ENCODE measurements at places on chromosomes 7 and 10.
A peak's percentile ranks its signal among the peaks of the same experiment; 100 is the strongest.

- no peak for DNase-seq
These were observed 11.5 kb downstream of the PMS2 start for GRCh38 chr7:5997210-5997808.

DNA sequence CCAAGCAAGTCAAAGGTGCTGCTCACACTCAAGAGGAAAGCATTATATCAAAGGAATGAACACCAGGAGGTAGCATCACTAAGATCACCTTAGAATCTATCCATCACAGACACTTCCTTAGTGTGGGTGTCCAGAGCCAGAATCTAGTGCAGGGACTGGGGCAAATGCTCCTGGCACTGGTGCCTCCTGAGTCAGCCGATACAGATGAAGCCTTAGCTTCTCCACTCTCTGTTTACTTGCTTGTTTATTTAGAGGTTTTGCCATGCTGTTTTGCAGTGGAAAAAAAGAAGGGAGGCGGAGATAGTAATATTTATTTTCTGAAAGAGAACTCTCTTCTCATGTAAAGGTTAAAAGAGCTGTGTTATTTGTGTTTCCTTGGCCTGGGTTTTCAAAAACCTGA is 303.1 kb downstream of the WDR11 start:
- DNase-seq, result no peak

DNA sequence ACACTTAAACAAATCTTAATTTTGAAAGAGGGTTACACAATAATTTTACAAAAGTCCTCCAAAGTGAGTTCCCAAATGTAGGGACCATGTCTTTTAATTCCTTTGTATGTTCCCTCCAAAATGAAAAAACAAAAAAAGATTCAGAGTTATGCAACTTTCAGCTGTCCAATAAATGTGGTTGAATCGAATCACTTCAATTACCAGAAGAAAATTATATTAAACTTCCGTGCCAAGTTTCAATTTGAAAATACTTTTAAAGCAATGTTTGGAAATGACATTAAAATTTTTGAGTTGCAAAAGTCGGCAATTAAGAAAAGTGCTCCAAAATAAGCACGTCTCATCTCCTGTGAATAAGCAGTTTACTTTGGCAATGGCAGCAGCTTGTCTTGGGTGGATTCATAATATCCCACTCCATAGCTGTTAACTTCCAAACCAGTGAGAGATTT is 60.3 kb upstream of the C1GALT1 start:
- no peak for DNase-seq

GRCh38 chr7:158477866-158478265 is 109.8 kb downstream of the PTPRN2 start:
- no peak for DNase-seq

DNA sequence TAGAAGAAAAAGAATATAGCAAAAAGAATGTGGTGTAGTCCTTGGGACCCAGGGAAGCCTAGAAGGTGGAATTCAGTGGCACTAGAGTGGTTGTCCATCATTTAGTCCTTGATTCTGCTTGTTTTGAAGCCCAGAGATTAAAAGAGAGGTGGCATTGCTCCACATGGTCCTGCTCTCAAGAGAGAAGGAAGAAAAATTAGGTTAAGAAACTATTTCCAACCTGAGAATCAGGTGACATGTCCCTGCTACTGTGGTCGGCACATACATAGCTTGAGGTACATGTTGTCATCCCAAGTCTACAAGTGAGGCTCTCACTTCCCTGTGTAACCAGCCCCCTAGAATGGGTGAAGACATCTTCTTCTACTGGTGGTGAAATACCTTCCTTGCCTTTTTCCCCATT is at the start of gene OR9A2:
Gene OR9A2 (minus strand): TSS at position 101 of the 400 bp plus-strand sequence. CDS start 0 bp downstream, at position 101.
- DNase-seq, result no peak

GRCh38 chr10:99279626-99280111 is 44.0 kb upstream of the HPSE2 start:
- DNase-seq, result no peak

DNA sequence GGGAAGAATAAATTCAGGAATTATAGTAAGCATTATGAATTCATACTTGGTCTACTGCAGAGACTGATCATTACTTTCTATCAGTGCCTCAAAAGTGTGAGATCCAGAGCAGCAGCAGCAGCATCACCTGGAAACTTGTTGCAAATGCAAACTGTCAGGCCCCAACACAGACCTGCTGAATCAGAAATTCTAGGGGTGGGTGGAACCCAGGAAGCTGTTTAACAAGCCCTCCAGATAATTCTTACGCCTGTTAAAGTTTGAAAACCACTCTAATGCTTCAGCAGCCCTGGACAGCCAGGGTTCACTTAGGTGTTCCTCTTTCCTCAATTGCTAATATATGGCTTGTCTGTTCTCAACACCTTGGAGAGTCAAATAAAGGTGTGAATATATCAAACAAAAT is 19.5 kb downstream of the CACUL1 start:
- DNase-seq, result no peak

- DNase-seq, result no peak
These were observed 7.0 kb upstream of the PDCD4 start for GRCh38 chr10:110864662-110865140.

DNA sequence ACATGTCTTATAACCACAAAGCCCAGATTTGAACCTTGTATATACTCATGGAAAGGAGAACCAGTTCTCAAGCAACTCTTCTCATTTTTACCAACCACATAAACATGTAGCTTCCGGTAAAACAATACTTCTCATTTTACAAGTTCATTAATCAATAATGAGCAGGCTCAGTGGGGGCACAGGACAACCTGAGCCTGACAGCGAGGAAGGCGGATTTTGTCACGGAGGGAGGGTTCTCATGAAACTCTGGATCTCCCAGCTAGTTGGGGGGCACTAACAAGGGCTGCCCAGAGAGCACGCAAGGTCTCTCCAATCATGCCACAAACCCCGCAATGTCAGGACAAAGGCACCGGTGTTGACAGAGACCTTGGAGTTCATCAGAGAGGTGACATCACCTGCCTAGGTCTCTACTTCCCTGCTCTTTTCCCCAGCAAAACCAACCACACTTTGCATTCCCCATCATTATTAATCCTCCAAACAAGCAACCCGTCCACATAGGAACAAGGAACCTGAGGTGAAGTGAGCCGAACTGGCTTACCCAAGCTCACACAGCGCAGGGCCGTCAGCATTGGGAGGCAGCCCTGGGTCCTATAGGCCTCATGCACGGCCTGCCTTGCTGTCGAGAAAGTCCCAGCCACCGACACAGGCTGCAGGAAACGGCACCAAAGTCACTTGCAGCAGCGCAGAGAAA is 192.1 kb upstream of the KLF14 start:
- no peak for DNase-seq

DNA sequence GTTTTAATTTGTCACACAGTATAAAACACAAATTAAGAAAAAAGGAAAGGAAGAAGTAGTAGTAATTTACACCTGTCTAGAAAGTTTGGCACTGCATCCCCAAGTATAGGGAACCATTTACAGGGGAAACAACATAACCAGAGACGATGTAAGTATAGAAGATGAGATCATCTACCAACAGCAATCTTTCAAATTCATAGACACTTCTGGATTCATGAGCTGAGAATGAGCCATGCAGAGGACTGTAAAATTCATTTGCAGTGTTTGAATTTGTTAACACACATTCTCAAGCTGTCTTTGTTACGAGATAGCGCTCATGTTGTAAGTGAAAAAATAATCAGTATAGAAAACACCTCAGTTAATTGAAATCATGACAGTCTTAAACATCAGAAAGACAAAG is 337.0 kb upstream of the MEOX2 start:
- DNase-seq, result no peak

DNA sequence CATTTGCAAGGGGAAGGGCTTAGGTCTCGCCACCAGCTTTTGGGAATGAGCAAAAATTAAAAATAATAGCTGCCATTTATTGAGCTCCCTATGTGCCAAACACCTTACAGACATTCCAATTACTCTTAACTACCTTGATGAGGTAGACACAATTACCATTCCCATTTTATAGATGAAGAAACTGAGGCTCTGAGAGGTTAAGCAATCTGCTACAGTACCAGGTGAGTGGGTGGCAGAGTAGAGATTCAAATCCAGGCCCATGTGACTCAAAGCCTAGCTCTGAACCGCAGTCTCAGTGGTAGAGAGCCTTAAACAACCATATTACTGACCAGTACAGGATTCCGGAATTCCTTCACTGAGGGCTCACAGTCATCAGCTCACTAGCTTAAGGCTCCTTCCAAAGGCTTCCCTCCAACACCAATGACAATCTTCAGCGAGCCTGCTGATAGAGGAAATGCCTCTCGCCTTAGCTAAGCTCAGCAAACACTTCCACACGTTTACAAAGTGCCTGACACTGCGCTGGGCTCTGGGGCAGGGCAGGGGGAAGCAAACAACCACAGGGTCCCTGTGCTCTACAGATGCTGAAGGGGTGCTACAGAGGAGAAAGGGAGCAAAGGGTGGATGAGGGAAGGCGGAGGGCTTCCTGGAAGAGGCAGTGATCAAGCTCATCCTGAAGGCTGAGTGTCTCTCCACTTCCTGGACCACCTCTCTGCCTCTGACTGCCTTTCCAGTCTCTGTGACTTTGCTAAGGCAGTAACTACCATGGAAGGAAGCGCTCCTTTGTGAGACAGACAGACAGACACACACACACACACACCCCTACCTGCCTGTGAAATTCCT is 7.4 kb downstream of the LRRC20 start:
- no peak for DNase-seq

DNA sequence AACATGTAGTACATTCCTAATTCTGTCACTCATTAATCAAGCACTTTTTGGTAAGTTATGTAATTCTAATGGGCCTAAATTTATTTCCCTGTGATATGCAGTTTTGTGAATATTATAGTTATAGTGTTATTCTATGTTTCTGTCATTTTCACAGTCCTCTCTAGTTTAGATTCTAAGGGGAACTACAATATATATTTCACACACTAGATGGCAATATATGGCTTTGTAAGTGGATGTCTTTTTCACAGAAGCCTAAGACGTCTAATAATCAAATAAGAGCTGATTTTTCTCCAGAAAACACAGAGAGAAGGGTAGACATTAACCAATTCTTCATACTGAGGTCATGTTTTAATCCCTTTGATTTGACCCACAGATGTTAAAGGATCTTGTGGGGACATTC is 18.0 kb downstream of the RNLS start:
- no peak for DNase-seq

GRCh38 chr7:25360451-25360850 is 132.2 kb upstream of the NPVF start:
- DNase-seq, result peak; percentile 35
